ENCODE measurements at places on chromosomes 3 and 15.

- DNase-seq, result no peak
These were observed 18.1 kb upstream of the BOC start for GRCh38 chr3:113193288-113193687.

DNA sequence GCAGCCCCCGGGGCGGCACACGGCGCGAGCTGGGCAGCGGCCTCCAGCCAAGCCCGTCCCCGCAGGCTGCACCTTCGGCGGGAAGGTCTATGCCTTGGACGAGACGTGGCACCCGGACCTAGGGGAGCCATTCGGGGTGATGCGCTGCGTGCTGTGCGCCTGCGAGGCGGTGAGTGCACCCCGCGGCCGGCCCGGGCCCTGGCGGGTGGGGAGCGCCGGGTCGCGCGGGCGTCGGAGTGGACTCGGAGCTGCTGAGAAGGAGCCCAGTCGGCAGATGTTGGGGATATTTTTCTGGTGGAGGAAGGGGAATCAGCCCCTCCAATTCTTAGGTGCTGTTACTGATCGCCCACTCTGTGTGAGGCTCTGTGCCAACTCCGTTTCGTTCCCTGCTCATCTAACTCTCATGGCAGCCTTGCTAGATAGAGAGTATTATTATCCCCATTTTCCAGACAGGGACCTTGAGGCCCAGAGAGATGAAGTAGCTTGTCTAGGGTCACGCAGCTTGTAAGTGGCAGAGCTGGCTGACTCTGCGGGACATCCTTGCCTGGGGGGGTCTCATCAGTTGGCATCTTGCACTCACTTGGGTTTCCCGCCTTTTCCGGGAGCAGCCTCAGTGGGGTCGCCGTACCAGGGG lies 890 bp downstream of the CHRD start:
- DNase-seq, result no peak

DNA sequence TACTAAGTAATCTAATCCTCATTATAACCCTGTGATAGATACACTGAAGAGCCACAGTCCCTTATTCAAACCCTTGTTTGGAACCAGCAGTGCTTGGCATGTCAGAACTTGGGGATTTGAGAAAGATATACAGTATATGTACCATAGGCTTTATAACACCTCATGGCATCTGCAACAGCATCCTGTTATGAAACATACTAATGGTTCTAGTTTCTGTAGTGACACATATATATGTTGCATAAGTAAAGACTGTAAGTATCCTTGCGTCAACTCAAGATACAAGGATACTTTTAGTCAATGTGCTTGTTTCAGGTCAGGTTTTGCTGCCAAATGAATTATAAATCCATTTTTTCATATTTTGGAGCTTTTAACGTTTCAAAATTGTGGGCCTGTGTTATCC lies 58.5 kb downstream of the CCNL1 start:
- DNase-seq, result no peak

DNA sequence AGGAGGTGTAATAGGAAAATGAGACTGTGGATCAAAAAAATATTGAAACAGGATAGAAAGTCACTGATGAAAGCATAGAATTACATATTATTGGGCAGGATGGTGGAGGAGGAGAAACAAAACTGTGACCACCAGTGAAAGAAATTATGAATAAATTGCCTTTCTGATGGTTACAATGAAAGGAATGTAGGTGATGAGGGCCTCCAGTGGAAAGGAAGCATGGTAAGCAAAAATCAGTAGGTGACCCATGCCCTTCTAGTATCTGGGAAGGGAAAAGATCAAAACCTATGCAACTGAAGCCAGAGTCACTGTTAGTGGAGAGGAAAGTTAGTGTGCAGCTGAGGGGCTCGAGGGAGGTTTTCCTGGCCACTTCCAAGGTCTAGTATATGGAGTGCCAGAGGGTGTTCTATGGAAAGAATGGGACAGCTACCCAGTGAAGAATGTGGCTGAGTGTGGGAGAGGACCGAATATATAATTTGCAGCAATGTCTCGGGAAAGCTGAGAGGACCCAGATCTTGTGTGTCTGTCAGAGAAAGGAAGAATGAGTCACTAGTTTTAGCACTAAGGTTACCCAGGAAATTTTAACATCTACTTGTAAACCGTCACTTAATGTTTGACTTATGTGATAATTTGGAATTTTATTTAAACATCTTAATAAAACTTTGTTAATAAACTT lies 146.2 kb downstream of the NFKBIZ start:
- DNase-seq, result no peak

- no peak for DNase-seq
These were observed 18.6 kb downstream of the POMGNT2 start for GRCh38 chr3:43087249-43087776.

DNA sequence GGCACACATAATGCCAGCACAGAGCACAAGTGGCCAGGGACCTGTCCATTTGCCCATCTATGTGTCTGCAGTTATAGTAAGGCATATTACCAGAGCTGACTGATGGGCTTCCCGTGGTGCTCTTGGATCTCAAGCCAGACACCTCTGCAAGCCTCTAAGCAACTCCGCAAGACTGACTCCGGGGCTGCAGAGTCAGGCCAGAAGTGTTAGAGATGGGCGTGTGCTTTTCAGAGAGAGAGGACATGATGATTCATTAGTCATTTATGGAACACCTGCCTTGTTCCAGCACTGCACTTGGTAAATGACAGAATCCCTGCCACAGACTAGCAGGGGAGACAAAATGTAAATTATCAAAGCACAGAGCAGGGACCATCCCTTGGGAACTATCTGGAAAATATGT lies 559.0 kb downstream of the PDCD6IP start:
- no peak for DNase-seq

- DNase-seq, result no peak
These were observed 276.5 kb downstream of the MAGI1 start for GRCh38 chr3:65762235-65762580.

GRCh38 chr15:85581495-85581894 lies 201.1 kb downstream of the AKAP13 start:
- DNase-seq, result no peak

- no peak for DNase-seq
These were observed 71.6 kb downstream of the ABTB1 start for GRCh38 chr3:127744253-127744815.

GRCh38 chr15:67998599-67999133 lies 55.4 kb upstream of the PIAS1 start:
- no peak for DNase-seq

DNA sequence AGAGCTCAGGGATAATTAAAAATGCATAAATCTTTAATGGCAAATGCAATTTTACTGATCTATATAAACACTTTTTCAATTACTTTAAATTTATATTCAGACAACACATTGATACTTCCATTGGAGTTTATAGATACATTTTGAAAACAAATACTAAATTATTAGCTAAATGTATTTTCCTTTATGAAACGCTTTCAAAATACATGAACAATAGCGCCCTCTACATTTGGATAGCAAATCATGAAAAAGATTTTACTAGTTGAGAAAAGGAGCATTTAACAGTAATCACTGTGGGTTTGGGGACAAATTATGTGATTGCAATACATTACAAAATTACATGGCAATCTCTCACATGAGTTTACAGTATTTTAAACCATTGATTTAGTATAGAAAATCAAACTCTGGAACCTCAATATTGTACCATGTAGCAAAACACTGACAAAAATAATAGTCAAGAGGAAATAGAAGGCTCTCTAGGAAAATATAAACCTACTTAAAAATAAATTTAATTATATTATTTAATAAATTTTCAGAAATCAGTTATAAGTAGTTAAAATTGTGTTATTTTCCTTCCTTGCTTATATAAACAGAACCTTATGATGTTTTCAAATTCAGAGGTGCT lies 207.9 kb downstream of the ZIC1 start:
- no peak for DNase-seq

- no peak for DNase-seq
These were observed 338.8 kb upstream of the DNAJC19 start for GRCh38 chr3:181328346-181328745.

GRCh38 chr3:108791473-108791872 lies 31.1 kb upstream of the TRAT1 start:
- no peak for DNase-seq

GRCh38 chr3:195556390-195556789 lies 13.3 kb upstream of the PPP1R2 start:
- no peak for DNase-seq

- no peak for DNase-seq
These were observed 13.3 kb upstream of the DOCK3 start for GRCh38 chr3:50661321-50661837.

- no peak for DNase-seq
These were observed 196.9 kb upstream of the PRICKLE2 start for GRCh38 chr3:64422192-64422591.

DNA sequence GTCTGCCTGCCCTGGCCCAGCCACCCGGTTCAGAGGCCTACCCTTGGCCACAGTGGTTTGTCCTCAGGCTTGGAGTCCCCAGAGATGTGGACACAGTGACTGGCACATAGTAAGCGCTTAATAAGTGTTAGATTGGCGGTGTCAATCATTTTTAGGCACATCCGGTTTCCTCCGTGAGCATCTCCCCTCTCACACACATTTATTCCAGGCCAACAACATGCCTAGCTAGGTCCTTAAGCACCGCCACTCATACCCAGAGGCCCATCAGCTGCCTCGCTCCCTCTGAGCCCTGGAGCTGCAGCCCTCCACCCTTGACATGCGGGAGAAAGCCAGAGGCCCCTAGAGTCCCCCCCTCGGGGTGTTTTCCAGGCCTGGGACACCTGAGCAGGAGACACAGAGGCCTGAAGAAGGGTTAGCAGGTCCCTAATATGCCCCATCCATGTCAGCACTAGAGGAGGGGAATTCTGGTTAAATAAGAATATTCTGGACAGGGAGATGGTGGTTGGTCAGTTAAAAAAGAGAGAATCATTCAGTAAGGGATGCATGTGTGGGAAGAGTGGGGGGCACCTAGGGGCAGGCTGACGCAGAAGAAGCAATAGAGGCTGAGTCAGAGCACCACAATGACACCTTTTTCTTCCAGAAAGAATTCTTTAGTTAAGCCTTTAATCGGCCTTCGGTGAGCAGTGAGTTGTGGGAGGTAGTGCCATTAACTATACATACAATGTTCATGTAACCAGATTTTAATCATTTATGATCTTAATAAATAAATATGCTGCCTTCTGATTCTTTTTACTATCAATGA lies 22.3 kb downstream of the NR2F2 start:
- no peak for DNase-seq

- no peak for DNase-seq
These were observed 608.4 kb downstream of the CADM2 start for GRCh38 chr3:85567071-85567676.

GRCh38 chr3:15449489-15450224 lies 22.3 kb downstream of the EAF1 start:
- no peak for DNase-seq

DNA sequence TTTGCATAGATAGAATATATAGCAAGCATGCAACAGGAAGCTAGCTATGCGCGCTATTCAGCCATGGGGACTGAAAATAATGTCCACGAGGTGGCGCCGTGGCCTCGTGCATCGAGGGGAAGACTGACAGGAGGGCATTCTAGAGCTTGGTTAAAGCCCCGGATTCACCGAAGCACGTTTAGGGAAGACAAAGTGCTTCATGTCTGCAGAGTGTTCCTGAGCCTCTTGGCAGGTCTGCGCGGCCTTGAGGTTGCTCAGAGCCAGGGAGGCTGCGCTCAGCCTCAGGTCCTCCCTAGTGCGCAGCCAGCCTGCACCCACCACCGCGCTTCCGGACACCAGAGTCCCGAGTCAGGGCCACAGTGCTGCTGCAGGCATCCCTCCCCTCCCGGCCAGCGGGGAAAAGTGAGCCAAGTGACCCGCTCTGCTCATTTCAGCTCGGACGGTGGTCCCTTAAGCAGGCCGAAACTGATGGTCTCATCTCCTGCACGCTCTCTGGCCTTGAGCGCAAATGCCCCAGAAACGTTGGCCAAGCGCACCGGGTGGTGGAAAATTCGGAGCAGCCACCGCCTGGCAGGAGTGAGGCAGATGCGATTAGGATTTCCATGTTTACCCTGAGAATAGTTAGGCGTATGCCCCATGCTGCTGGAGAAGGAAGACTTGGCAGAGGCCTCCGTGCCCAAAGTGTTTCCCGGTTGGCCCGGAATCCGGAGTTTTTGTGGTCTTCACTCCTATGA lies 24.8 kb downstream of the GABRA5 start:
- DNase-seq, result no peak

GRCh38 chr3:142009029-142009428 lies 132.6 kb downstream of the ATP1B3 start:
- DNase-seq, result no peak

GRCh38 chr3:47541583-47542108 lies 28.1 kb upstream of the ELP6 start:
- no peak for DNase-seq

- DNase-seq, result no peak
These were observed 89.2 kb upstream of the CGNL1 start for GRCh38 chr15:57287123-57287521.
